Bone marrow (tissue), 2 donors: ENCODE measurements at places on chromosomes 5 and 9.

DNA sequence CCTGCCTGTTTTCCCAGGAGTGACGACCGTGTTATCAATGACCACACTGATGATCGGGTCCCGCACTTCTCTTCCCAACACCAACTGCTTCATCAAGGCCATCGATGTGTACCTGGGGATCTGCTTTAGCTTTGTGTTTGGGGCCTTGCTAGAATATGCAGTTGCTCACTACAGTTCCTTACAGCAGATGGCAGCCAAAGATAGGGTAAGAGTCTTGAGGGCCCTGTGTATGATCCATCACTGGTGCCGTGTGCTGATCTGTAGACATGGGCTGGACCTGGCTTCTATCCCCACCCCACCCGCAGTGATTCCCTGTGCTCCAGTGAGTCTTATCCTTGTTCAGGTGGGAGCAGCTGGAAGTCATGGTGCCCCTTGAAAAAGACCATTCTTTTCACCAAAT is 26.0 kb downstream of the GABRP start:
- no peak for DNase-seq

GRCh38 chr5:102975045-102975444 is 144.9 kb downstream of the GIN1 start:
- DNase-seq: no peak

GRCh38 chr5:75734913-75735789 is 17.9 kb upstream of the POC5 start:
- no peak for DNase-seq

- no peak for DNase-seq
Observed at GRCh38 chr5:36089989-36090388, 23.3 kb upstream of the UGT3A2 start.

DNA sequence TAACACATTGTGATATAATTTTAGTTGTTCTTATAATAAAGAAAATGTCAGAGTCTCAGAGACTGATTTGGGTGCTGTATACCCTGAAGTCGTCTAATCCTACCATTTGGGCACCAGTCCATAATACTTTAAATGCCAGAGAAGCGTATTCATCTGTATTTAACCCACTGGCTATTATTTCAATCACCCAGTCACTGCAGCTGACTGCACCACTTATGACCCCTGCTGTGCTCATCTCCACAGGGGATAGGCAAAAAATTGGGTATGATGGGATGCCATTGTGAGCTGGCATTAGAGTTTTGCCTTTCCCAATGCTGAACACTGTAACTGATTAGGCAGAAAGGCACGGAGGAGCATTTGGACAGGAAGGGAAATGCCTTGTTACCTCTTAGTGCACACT is 599.7 kb downstream of the CAAP1 start:
- no peak for DNase-seq

DNA sequence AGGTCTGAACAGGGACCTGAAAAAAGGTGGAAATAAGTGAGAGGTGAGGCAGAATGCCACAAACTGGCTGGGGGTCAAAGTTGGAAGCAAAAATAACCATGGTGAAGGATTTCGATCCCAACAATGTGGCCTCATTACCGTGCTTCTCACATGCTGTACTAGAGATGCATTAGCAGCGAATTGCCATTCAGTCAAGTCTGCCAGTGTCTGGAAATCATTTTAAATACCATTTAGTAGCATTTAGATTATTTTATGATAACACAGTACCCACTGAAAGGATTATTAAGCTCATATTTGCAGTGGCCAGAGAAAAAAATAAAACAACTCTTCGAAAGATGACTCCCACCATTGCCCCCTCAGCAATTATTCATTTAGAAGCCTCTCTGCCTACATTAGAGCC is 294.6 kb upstream of the SLC24A2 start:
- DNase-seq: no peak

GRCh38 chr9:79641070-79641469 is 69.3 kb downstream of the TLE4 start:
- no peak for DNase-seq

DNA sequence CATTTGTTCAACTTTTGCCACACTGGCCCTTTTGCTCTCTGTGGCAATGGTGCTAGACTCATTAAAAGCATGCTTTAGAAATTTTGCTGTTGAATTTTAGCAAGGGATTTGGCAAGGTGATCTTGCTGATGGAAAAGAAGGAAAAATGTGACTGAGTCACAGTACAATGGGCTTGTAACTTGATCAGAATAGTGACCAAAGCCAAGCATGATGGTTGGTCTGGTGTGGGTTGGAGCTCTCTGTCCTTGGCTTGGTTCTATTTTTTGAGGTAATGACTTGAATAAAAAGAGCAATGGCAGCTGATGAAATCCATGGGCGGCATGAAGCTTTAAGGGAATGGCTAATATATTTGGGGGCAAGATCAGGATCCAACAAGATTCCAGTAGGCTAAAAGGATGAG is 114.4 kb upstream of the ZNF366 start:
- DNase-seq: no peak

GRCh38 chr5:1729641-1730486 is 69.8 kb downstream of the MRPL36 start:
- DNase-seq: no peak
